ENCODE measurements at places on chromosomes 16 and 17.

GRCh38 chr16:85319984-85320440, 207.7 kb upstream of the CIBAR2 start:
- no peak for DNase-seq

DNA sequence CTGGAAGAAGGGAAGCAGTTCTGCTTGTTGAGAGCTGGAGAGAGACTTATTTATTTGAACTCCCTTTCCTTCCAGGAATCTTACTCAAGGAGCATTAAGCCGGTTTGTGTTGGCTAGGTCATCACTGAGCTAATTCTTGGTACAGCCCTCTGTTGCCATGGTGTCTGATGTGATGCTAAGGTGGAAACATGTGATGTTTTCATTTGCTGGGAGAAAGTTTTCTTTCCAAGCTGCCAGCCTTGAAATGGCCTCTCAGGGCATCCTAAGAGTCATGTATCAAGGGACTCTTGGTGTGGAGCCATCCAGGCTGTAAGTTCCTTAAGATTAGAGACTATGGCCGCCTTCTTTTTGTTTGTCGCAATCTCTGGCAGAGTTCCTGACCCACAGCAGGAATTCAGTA, 4.2 kb downstream of the PSKH1 start:
- DNase-seq, result no peak

DNA sequence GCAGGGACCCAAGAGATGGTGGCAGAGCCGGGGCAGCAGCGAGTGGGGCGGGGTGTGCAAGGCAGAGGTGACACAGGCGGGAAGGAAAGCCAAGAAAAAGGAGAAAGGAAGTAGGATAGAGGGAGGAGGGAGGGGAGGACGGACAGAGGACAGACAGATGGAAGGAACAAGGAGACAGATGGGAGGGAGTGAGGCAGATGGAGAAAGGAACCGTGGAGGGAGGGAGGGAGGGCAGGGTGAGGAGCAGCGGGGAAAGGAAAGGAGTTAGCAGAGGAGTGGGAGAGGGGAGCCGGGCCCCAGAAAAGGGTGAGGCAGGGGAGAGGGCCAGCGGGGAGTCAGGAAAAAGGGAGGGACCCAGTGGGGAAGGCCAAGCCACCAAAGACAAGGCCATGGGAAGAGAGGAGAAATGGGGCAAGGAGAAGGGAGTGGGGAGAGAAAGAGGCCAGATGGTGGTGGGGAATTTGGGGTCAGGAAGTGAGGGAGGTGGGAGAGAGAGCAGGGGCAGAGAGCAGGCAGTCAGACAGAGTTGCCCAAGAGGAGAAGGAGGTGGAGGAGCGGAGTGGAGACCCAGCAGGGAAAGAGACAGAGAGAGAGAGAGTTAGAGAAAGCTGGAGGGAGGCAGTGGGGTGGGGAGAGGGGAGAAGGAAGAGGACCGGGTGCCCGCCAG, 13.2 kb upstream of the ASGR1 start:
- DNase-seq, result no peak

GRCh38 chr17:47184681-47185080, 4.4 kb downstream of the CDC27 start:
- DNase-seq, result no peak

DNA sequence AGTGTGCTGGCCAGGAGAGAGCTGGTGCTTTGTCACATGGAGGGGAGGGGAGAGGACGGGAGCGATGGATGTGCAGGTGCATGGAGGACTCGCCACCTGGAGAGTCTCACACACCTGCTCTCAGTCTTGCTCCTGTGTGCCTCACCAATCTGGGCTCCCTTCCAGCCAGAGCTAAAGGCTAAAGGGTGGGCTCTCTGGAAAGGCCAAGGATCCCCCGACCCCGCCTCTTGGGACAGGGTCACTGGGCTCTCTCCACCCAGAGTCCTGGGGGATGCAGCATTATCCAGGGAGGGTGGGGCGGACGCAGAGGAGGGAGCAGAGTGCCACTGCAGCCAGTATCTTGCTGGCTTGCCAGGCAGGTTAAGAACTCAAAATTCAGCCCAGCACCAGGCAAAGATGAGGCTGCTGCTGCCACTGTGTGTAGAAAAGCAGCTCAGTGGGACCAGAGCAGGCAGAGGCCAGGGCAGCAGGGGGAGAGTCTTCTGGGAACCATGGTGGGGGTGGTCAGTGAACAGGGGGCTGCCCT, 5.4 kb upstream of the STAT5B start:
- DNase-seq, result no peak

DNA sequence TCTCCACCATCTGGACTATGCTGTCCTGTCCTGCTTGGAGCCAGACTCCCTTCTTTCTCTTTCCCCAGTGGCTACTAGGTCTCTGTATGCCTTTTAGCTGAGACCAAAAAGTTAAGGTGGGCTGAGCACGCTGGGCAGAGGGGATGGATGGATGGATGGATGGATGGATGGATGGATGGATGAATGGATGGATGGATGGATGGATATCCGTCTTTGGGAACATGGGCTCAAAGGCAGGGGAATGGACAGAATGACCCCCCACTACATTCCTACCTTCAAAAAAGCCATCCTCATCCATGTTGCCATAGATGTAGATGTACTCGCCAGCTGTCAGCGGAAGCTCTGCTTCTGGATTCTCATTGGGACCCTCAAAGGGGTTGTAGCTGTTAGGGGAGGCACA, 12.8 kb downstream of the TSPOAP1 start:
- DNase-seq, result no peak

- no peak for DNase-seq
Observed at GRCh38 chr16:74465281-74465680, 44.0 kb upstream of the CLEC18B start.

GRCh38 chr17:61331178-61331577, 68.5 kb upstream of the TBX2 start:
- DNase-seq, result no peak

- no peak for DNase-seq
Observed at GRCh38 chr17:11909348-11909747, 87.9 kb downstream of the ZNF18 start.

DNA sequence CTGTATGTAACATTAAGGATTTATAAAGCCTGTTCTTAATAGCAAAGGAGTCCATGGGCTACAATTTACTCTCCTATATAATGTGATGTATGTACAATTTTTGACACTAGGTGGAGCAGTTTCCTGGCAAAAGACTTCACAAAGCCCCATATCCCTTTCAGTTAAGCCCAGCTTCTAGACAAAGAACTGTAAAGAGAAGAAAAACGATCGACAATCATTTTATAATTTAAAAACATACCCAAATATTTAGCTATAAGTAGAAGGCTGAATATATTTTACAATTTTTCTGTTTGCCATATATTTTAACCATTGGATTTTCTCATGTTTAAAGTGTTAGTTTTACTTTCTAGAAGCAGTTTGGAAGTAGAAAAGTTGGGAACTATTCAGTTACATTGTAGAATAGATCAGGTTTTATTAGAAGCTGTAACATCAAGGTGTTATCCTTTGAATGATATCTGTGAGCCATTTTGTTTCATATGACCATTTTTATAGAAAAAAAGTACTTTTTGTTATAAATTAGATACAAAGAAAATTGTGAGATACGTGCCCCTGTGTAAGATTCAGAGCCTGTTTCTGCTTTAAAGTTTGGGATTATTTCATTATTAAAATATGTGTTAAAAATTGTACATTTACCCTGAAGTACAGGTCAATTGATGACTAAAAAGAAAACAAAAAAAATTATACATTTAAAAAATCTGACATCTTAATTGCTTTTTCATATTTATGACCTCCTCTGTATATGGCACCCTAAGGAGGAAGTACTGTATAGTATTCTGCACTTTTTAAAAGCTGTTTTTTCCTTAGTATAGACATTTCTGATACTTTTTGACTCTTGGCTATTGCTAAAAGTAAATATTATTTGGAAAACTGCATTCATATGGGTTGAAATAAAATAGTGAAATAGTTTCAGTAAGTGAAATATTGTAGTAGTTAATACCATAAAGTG, 46.3 kb downstream of the VMP1 start:
- DNase-seq, result peak; percentile 80

GRCh38 chr17:36901506-36901905, 35.8 kb upstream of the LHX1 start:
- DNase-seq, result peak; percentile 10

GRCh38 chr16:28117168-28117565, 53.7 kb upstream of the GSG1L start:
- no peak for DNase-seq

GRCh38 chr17:65278050-65278819, 141.1 kb downstream of the RGS9 start:
- no peak for DNase-seq

GRCh38 chr16:17347624-17348023, 123.1 kb downstream of the XYLT1 start:
- no peak for DNase-seq

DNA sequence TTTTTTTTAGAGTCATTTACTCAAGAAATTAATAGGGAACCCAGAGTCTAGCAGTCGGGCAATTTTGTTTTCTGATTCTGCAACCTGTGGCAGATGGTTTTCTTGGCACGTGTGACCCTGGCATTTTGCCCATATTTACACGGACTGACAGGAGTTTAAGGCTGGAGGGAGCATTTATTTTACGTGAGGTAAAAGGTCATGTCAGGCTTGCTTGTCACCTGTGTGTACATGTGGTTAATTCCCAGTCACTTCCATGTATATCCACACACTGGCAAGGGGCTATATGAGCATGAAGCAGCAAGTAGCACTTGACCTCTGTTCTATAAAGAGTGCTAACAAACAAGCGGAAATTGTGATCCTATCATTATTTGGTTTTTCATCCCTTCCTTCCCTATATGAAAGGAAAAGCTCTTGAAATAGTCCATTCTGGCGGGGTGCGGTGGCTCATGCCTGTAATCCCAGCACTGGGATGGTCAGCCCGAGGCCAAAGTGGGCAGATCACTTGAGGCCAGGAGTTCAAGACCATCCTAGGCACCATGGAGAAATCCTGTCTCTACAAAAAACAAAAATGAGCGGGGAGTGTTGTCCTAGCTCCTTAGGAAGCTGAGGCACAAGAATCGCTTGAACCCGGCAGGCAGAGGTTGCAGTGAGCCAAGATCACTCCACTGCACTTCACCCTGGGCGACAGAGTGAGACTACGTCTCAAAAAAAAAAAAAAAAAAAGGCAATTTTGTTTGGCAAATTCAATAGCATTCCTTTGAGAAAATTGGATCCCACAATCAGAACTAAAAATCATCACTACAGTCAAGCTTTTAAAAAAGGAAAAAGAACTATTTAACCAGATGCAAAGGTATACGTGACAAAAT, 2.1 kb downstream of the SPAG9 start:
- DNase-seq, result no peak

DNA sequence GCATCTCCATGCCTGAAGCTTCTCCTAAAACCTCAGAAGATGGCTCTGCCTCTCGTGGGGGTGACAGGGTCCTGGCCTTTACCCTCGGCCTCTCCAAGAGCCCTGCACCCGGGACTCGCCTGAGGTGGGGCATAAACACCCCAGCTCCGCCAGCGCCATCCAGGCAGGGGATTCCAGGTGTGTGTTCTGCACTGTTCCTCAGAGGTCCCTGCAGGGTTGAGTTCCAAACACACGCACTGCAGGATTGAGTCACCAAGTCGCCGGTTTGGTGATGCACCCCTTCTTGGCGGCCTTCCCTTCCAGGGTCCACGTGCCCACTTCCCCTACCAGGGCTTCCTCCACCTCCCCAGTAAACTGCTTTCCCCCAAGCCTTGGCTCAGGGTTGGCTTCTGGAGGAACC, 40.0 kb upstream of the RBFOX3 start:
- no peak for DNase-seq

DNA sequence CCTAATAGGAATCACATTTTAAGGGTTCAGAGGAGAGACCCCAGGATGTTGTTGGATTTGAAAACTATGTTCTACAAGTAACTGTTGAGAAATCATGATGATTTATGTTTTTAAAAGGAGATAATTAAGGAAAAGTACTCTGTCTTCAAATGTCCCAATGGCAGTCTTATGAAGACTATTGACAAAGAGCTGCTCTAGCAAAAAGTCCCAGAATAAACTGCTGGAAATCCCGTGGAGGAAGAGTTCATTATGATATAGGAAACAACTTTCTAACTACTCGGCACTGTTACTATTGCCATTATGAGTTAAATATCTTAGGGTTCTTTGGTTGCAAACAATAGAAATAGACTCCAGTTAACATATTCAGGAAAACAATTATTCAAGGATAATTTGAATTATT, 65.6 kb upstream of the GAS7 start:
- DNase-seq, result no peak

Measured in fibroblast of skin of left biceps (primary cell).